Aorta (tissue), 5 donors: ENCODE measurements at places on chromosomes 7 and 10. TPM values are rescaled to one million over a fixed set of nuclear protein-coding genes. Genes with fewer than 3 reads are reported as not detected.

GRCh38 chr10:77077316-77077945 lies 560.2 kb downstream of the KCNMA1 start:
- DNase-seq: no peak

The GIMAP2 gene
- 24.7 TPM for total RNA-seq

DNA sequence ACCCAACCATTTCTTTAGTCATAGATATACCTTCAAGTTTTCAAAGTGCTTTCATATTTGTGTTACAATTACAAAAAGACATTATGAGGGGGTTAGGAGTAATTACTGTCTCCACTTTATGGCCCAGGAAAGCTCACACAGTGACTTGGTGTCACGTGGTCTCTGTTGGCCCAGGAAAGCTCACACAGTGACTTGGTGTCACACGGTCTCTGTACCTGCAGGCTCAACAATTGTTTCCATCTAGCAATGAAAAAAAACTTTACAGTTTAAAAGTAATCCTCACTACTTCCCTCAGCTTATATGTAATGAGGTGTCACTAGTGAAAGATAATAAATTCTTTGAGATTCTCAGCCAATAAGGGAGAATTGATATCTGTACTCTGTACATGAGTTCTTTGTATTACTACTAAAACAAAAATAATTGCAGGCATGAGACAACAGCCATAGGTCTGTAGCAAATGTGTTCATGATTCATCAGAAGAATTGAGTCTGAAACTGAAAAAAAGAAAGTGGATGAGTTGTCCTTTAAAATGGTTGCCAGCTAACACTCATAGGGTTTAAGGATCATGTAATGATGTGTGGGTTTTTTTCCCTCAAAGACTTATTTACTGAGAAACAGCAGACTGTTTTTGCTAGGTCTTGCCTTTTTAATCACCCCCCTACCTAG lies 10.9 kb downstream of the OGDH start:
- DNase-seq: no peak

The CYP17A1 gene
- not detected for total RNA-seq

The SLC26A3 gene
- total RNA-seq: not detected
